HepG2 (cell line): ENCODE measurements at places on chromosomes 12 and 14. TPM values are rescaled to one million over a fixed set of nuclear protein-coding genes. Genes with fewer than 3 reads are reported as not detected.

Gene DNAH10
- 0.02 and 0.06 TPM in 2 replicates for total RNA-seq

Gene RTRAF
- total RNA-seq, result 258 and 374 TPM in 2 replicates

Gene NFE2
- 7.8 and 8.5 TPM in 2 replicates for total RNA-seq

Gene NYNRIN
- 1.1 and 1.3 TPM in 2 replicates for total RNA-seq

Gene CCDC197
- total RNA-seq, result 0.11 TPM in 1 of 2 replicates, not detected in the other

Gene PLCZ1
- not detected in 2 replicates for total RNA-seq

Gene KCNA5
- total RNA-seq, result not detected in 2 replicates

Gene LYSET
- 19.1 and 20.1 TPM in 2 replicates for total RNA-seq

Gene PFKM
- total RNA-seq, result 1.4 and 2.4 TPM in 2 replicates

Gene ARHGAP9
- total RNA-seq, result 0.18 TPM in 1 of 2 replicates, not detected in the other

Gene DHRS2
- total RNA-seq, result 2,867 and 3,021 TPM in 2 replicates

Gene CIT
- 11.7 and 14.7 TPM in 2 replicates for total RNA-seq

Gene NPAS3
- not detected in 2 replicates for total RNA-seq

Gene HOXC6
- not detected in 2 replicates for total RNA-seq

Gene ALDH1L2
- 0.40 and 0.87 TPM in 2 replicates for total RNA-seq

DNA sequence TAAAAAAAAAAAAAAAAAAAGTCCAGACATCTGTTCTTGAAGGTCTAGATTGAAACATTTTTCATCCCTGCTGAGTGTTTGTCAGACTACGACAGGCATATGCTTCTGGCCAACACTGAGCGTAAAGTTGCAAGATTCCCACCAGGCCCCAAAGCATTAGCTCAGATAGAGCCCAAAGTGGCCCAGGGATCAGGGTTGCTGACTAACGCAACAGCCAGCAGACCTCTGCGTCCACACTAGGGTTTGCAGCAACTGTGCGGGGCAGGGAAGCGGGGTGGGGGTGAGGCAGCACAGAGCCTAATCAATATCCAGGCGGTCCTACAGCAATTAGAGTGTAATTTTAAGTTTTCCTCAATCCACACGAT lies 55.7 kb downstream of the SSH1 start:
- DNase-seq, result no peak

- no peak for DNase-seq
Measured at GRCh38 chr14:74945261-74945851, 10.0 kb downstream of the PGF start.

GRCh38 chr14:74490486-74490885 lies 2.6 kb downstream of the NPC2 start:
- no peak for DNase-seq

DNA sequence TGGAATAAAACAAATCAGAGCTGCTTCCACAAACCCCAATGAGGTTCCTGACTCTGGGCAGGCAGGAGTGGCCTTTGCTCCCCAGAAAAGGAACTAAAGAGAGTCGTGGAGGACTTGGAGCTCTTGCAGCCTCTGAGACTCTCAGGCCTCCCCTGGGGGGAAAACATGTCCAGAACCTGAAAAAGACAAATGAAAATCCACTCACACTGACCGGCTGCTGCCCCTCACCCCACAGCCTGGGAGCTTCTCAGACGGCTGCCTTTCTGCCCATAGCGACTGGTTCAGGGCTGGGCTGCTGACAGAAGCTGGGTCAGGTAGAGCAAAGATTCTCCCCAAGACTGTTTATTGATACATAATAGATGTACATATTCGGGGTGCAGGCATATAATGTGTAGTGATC lies 356.0 kb downstream of the ADGRD1 start:
- no peak for DNase-seq

GRCh38 chr14:35375558-35376025 lies 29.0 kb downstream of the NFKBIA start:
- no peak for DNase-seq

- DNase-seq, result no peak
Measured at GRCh38 chr14:62029569-62029924, 267.3 kb downstream of the SNAPC1 start.

DNA sequence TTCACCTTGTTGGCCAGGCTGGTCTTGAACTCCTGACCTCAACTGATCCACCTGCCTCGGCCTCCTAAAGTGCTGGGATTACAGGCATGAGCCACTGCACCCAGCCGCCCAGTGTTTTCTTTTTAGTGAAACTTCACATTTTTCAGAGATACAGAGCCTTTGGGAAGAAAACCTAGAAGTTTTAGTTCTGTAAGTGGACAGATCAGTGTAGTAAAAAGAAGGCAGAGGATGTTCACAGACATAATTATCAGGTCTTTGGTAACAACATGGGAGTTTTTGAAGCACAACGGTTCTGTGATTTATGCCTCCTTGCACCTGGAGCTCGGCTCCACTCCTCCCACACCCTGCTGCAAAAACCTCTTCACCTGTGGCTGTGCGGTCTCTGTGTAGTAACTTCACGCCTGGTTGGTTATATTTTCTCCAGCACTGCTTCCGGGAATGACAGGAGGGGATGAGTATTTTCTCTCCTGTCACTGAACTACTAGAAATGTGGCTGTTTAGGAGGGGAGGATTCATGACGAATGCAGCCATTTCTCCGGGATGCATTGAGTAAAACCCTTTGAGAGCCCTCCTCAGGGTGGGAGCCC lies 67.0 kb downstream of the ARF6 start:
- DNase-seq, result no peak

GRCh38 chr14:91302391-91302790 lies 57.9 kb upstream of the GPR68 start:
- no peak for DNase-seq

GRCh38 chr12:112121780-112122565 lies 3.4 kb upstream of the TRAFD1 start:
- no peak for DNase-seq

DNA sequence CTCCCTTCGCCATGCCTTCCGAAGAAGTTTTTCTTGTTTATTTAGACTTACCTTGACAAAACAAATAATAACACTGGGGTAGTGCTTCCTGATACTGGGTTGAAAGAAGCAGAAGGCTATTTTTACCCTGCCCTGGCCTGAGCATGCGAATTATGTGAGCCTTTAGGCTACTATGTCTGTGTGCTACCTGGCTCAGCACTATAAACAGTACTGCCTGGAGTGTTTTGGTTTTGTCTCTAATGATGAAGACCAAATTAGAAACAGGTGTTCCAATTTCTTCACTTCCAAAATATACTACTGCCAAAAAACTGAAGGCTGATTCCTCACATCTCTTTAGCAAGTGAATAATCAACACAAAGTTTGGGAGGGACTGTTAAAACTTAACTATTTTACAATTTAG lies 7.6 kb upstream of the OVCH1 start:
- DNase-seq, result no peak

- DNase-seq, result no peak
Measured at GRCh38 chr14:21866479-21866878, 192.9 kb upstream of the OR4E1 start.

- DNase-seq, result no peak
Measured at GRCh38 chr12:58907391-58907790, 12.9 kb downstream of the LRIG3 start.

GRCh38 chr12:105287408-105287807 lies 43.1 kb upstream of the C12orf75 start:
- DNase-seq, result no peak

DNA sequence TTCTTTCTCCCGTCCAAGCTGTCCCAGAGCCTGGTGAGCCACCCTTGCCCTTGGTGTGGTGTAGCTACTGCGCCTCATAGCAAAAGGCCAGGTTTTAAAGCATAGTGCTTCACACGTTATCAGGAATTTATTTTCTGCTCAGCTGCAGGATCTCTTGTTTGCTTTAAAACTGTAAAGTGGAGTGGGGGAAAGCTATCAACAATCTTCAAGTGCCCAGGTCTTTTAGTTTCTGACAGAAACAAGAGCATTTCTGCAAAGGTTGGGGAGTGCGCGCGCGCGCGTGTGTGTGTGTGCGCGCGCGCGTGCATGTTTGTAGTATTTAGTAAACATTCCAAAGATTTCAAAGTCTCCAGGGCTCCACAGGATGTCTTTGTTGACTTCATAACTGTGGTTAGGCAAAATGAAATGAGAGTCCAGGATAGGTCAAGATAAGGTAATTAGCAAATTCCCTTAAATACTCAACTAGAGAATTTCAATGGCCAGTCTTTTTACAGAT lies 45.5 kb downstream of the EML1 start:
- peak; percentile 84 for DNase-seq

GRCh38 chr12:39905152-39905551 lies 200.7 kb downstream of the SLC2A13 start:
- DNase-seq, result no peak

GRCh38 chr12:24661657-24662096 lies 287.2 kb downstream of the BCAT1 start:
- peak; percentile 70 for DNase-seq

DNA sequence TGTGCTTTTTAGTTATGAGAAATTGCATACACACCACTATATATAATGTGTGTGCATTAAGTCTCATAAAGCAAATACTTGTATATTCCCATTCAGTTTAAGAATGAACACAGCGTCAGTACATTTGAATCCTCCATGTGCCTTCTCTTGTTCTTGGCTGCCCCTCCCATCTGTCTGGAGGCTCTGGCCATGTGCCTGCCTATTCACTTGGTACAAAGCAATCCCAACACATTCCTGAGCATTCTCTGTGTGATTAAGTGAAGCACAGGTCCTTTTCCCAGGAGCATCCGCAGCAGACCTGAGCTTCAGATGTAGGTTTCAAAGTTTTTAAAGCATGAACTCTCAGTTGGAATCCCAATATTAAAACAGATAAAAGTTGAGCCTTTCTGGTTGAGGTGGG lies 58.7 kb downstream of the POLR3B start:
- DNase-seq, result no peak

DNA sequence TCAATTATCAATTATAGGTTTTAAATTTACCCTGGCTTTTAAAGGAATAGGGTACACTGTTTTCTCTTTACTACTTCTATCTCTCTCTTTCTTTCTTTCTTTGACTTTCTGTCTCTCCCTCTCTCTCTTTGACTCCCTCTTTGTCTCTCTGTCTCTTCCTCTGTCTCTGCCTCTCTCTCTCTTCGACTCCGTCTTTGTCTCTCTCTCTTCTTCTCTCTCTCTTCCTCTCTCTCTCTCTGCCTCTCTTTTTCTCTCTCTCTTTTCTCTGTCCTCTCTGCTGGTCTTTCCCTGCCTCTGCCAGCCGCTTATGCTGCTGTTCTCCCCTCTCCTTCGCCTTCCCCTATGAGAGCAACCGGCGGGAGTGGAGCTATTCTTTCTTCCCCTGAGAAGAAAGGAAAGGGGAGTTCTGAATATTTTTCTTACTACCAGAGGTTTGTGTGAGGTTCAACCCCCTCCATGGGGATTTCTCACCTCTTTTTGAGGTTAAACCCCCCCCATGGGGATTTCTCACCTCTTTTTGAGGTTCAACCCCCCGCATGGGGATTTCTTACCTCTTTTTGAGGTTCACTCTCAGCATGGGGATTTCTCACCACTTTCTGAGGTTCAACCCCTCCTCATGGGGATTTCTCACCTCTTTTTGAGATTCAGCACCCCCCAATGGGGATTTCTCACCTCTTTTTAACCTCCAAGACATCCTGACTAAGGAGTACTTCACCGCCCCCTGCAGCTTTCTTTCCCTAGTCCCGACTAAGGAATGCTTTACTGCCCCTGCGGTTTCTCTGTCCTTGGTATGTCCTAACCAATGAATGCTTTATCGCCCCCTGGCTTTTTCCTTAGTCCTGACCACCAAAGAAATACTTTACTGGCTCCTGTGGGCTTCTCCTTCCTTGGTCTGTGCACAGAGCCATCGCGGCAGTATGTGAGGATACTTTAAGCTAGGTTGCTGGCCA lies 27.4 kb upstream of the DDHD1 start:
- DNase-seq, result peak; percentile 15

DNA sequence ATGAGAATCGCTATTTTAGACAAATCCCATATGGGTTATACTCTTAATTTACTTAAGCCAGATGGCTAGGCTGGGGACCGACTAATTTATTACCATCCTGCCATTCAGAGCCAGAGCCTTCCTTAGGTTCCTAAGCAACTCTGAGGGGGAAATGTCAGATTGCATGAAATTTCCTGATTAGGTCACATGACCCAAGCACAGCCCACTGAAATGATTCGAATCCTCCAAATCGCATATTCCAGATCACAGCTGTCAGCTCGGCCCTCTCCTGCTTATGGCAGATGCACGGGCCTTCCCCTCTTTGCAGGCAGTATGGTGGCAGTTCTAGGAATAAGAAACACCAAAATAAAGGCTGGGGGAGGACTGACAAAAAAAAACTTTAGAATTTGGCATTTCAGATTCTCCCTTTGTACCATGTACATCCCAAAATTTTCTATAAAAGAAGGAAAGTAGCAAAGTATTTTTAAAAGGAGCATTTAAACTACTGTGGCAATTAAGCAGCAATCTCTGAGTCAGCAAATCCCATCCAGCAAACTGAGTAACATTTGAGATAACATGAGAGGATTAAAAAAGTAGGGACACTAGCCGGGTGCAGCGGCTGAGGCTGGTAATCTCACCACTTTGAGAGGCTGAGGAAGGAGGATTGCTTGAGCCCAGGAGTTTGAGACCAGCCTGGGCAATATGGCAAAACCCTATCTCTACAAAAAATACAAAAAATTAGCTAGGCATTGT lies 30.5 kb upstream of the NUDT4 start:
- DNase-seq, result no peak

DNA sequence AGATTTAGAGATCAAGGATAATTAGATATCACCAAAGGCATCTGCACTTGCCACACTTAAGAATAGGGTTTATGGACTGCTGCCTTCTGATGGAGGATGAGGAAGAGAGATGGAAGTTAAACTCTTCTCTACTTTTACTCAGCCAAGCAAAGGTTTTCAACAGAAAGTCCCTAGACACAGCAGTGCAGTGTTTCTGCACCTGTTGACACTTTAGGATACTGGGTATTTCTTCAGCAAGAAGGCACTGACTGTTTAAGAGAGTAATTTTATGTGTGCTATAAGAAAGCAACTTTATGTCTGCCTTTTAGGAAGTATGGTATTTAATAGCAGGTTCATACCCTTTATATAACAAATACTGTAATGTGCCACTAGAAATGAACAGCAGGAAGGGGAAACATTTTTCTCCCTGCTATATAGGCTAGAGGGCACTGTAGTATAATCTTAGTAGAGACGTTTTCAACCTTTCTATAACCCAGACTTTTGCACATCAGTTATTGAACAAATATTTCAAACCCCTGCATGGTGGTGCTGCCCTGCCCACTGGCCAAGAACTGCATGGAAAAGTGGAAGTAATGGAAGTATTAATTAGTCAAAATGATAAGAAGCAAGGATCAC lies 225.0 kb upstream of the GRIP1 start:
- DNase-seq, result no peak

DNA sequence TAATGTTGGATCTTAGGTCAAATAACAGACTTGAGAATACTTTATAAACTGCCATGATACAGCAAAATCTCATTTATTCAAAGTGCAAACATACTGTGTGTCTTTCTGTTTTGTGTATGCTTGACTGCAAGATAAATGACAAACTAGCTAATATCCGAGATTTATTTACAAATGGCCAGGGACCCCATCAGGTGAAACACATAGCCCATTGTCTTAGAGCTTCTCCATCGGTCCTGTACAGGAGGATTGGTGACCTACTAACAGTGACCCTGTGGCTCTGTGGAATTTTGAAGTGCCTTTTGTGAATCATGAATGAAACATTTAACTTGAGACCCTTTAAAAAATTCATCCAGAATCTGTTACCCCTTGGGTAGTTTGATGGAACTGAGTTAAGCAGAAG lies 27.1 kb downstream of the SLC25A29 start:
- DNase-seq, result peak; percentile 65

- DNase-seq, result no peak
Measured at GRCh38 chr12:124466216-124467128, 100.9 kb downstream of the NCOR2 start.
